ENCODE measurements at places on chromosomes 16 and 17.

GRCh38 chr17:19431691-19432090, 20.7 kb downstream of the RNF112 start:
- no peak for DNase-seq

DNA sequence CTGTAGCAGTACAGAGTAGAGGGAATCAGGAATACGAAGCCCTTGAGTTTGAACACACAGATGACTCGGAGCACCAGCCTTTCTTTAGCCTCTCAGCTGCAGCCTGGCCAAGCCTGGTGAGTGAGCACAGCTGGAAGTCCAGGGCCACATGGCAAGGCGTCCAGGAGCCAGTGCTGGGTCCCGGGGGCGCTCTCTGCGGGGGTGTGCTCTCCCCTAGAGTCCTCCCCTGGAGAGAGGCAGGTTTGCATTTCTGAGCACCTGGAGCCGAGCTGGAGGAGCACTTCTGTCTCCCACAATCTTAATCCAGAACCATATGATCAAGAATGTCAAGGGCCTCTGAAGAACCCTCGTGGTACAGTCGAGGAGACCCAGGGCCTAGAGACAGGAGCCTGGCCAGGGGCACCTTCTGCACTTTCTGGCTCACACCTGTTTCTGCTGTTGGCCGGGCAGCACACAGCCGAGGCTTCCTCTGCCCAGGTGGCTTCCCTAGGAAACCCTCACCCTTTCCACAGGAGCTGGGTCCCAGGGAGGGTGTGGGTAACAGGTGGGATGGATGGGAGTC, 78.3 kb downstream of the PLD6 start:
- no peak for DNase-seq

DNA sequence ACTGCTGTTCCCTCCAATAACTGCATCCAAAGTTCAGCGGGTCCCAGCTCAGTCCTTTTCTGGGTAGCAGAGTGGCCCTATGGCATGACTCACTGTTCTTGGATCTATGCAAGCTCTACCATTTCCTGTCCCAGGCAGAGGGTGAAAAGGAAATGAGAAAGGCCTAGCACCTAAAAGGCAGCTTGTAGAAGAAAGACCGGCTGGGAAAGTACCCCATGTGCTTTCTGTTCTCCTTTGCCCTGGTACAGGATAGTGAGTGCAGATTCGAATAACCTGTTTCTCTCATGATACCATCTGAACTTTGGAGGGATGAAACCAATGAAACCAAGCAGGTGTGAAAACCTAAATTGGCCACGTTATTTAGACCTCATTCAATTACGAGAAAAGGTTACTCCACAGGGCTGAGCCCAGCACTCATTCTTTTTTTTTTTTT, 12.7 kb upstream of the HASPIN start:
- no peak for DNase-seq

GRCh38 chr17:56830726-56831368, 2.9 kb downstream of the C17orf67 start:
- no peak for DNase-seq

GRCh38 chr16:7405166-7405565, 72.5 kb downstream of the RBFOX1 start:
- no peak for DNase-seq

DNA sequence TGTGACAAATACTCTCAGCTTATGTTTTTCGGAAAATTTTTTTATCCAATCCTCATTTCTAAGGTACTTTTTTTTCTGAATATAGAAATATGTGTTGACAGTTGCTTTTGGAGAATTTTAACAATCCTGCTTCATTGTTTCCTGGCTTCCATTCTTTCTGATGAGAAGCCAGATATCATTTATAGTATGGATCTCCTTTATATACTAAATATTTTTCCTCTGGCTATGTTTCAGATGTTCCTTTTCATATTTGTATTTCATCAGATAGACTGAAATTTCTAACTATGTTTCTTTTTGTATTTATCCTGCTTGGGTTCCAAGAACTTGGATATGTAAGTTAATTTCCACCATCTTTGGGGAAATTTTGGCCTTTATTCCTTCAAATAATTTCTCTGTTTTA, 138.9 kb upstream of the CDH11 start:
- DNase-seq, result no peak

DNA sequence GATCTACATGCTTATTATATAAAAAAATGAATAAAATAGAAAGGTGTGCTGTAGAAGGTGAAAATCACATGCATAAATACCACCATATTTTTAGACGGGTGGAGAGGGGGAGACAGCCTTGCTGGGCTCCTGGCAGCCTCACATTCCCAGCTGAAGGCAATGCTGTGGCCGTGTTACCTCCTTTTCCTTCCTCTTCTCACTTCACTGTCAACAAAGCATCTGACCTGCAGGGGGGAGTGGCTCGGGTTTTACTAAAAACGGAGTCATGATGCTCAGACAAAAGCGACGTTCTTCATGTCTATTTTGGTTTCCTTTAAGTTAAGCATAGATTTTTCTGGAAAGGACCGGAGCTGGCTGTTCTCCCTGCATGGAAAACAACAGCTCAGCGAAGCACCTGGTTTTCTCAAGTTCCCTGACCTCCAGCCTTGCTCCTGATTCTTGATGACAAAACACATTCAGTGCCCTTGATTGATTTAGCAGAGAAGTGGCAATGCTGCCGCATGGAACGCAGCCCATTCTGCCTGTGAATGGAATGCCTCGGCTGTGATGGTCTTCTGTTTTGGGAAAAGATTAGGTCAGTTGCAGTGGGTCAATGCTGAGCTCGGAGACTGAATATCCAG, 5.5 kb upstream of the RPTOR start:
- no peak for DNase-seq

DNA sequence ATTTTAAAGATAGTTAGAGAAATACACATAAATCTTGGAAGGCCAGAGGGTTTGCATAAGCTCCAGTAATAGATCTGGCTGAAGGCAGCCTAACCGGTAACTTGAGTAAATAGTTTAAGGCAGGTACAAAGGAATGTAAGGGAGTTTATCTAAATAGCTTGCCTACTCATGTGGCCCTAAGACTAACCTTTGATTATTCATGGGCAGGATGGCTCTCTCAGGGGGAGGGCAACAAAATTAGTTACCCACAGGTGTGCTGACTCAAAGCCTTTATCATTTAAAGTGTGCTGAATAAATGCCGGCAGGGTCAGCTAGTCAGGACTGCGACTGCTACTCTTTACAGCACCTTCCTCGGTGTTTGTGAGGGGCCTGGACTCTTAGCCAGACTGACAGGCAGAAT, 761.3 kb upstream of the KIF2B start:
- no peak for DNase-seq

DNA sequence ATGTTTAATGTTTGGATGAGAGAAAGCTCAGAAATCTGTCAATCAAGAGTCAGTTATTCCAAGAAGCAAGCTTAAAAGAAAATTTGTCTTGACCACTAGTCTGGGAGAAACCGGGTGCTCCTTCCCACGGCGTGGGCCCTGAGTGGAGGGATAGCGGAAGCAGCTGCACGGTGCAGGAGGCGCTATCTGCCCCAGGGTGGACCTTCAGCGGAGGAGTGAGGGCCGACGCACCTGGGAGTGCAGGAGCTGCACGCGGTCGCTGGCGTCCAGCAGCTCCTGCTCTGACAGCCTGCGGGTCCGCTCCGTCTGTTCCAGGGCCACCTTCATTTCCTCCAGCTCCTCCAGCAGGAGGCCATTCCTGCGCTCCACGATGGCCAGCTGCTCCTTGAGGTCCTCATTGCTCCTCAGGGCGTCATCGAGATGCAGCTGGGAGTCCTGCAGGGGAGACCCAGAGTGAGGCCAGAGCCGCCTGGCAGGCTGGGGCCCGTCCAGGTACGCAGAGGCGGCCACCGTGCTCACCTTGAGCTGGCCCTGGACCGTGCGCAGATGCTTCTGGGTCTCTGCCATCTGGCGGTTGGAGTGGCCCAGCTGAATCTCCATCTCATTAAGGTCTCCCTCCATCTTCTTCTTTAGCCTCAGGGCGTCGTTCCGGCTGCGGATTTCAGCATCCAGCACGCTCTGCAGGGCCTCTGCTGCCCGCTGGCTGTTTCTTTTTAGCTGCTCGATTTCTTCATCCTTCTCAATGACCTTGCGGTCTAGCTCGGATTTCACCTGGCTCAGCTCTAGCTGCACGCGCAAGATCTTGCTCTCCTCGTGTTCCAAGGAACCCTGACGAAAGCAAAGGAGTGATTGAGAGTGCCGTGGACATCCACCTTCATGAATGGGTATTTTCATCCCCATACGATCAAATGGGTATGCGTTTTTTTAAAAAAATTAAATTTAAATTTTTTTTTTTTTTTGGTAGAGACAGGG, 63.5 kb downstream of the MYH13 start:
- no peak for DNase-seq

DNA sequence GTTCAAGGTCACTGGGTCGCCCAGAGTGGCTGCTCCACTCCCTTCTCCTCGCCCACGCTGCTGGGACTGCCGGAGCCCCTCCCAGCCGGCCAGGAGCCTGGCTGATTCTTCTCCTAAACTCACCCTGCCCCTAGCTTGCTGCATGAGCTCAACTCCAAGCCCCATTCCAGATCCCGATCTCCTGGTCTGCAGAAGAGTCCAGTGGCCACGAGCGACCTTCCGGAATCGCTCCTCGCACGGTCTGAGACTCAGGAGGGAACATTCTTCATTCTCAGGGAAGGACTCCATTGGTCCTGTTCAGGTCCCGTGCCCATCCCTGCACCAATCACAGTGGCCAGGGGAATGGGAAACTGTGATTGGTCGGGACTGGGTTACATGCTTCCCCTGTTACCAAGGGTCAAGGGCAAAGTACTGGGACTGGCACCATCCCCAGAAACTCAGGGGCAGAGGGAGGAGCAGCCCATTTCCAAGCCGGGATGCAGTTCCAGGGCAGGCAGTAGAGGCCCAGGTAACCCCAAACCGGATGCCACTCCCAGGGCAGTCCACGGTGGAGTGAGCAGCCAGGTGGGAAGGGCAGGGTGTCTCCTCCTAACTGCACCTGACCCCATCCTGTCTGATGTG, 24.5 kb upstream of the CIBAR2 start:
- no peak for DNase-seq

DNA sequence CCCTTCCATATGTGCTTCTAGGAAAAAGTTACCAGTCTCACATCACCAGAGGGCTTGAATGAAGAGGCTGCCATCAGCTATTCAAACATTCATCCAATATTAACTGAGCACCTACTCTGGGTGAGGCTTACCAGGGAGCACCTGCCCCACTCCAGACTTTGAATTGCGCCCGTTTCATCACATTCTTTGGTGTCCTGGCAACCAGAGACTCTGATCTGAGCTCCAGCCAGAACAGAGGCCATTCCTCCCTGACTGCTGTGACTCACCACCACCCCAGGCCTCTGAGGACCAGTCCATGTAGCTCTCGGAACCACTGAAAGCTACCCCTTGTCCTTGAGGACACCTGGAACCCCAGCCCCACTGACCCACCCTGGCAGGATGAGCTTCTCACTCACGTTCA, at the start of gene C16orf96:
TSS of gene C16orf96 (plus strand) at position 229 of the 400 bp plus-strand sequence. CDS start at position 379, 150 bp downstream.
- DNase-seq, result no peak

DNA sequence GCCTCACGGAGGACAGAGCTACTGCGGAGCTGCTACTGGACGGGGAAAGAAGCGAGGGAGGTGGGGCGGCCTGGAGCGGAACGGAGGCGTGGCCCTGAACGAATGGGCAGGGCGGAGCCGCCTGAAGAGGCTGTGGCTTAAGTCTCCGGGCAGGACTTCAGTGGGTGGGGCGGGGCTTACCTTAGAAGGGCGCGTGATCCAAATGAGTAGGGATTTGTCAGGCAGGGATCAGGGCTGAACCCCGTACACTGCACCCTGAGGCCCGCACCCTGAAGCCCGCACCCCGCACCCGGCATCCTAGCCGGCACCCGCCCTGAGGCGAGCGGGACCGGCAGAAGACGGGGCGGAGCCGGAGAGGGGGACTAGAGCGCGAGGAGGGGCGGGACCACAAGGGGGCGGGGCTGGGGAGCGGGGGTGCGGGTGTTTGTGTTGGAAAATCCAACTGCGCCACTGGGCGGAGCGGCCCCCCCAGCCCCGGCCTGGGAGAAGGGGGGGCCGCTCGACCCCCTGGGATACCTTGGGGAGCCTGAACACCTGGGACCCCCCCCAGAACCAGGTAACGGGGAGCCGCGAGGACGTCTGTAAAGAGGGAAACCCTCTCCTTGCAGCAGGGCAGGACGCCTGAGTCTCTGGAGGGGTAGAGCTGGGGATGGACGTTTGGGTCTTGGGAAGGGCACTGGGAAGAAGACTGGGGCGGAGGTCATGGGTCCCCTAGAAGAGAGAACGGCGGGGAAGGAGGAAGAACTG, at the start of gene KDM6B:
TSS of gene KDM6B (plus strand) at position 423 of the 747 bp plus-strand sequence. CDS start 11,338 bp downstream, outside the sequence.
- peak; percentile 75 for DNase-seq

- no peak for DNase-seq
These were observed 159.4 kb upstream of the CHMP6 start for GRCh38 chr17:80832266-80832676.

DNA sequence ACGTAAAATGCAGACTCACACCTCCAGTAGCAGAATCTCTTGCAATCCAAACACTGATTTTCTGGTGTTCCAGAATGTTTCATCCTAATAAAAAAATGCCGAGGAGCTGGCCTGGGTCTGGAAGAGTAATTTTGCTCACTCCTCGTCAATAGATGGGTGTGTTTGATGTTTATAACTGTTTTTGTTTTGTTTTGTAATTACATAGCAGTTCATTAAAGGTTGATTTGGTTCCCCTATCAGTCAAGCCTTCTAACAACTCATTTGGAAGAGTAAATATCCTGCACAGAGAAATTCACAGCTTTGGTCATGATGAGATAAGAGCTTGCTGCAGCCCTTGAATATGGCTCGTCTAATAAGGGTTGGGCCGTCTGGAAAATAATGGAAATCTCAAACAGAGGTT, 36.8 kb upstream of the ELAC2 start:
- no peak for DNase-seq

DNA sequence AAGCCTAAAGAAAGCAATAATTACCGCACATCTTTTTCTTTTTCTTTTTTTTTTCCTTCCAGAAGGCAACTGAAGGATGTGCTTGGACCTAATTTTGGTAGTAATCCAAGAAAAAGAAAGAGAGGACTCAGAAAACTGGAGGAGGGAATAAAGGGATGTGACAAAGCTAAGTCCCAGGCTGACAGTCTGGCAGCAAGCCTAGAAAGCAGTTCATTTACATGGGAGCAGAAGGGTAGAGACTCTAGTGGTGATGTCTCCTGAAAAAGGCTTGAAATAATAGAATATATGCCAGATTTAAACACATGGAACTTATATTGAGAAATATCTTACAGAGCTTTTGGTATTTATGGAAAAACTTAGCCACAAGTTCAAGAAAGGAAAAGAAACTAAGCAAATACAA, 101.0 kb upstream of the SHISA6 start:
- DNase-seq, result no peak

DNA sequence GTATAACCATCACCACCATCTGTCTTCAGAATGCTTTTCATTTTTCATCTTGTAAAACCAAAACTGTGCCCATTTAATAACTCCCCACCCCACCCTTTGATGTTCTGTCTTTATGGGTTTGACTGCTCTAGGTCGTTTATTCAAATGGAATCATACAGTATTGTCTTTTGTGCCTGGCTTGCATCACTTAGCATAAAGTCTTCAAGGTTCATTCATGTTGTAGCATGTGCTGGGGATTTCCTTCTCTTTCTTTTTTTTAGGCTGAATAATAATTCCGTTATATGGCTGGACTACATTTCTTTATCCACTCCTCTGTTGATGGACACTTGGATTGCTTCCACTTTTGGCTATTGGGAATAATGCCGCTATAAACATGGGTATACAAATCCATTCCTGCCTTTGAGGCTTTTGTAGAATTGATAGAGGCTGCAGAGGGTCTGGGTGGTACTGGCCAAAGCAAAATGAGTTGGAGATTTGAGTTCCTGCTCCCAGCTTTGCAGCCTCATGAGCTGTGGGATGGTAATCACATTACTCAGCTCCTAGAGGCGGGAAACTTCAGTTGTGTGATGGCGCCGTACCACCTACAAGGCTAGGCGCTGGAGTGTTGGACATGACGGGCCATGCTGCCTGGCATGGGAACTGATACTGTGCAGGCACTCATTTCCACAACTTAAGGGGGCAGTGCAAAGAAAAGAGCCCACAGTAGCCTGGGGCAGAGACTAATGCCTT, 64.8 kb downstream of the CLEC16A start:
- no peak for DNase-seq
